Left kidney (tissue), 8 donors: ENCODE measurements at places on chromosomes 2 and 18.
A peak's percentile ranks its signal among the peaks of the same experiment; 100 is the strongest.

- no peak for DNase-seq
Observed at GRCh38 chr2:187504312-187504921, 49.8 kb downstream of the TFPI start.

GRCh38 chr18:75319905-75320304 lies 107.6 kb downstream of the SMIM21 start:
- no peak for DNase-seq

GRCh38 chr2:69082430-69082997 lies 69.5 kb downstream of the ANTXR1 start:
- DNase-seq: peak; percentile 29

GRCh38 chr2:195563857-195564512 lies 93.0 kb upstream of the SLC39A10 start:
- no peak for DNase-seq

DNA sequence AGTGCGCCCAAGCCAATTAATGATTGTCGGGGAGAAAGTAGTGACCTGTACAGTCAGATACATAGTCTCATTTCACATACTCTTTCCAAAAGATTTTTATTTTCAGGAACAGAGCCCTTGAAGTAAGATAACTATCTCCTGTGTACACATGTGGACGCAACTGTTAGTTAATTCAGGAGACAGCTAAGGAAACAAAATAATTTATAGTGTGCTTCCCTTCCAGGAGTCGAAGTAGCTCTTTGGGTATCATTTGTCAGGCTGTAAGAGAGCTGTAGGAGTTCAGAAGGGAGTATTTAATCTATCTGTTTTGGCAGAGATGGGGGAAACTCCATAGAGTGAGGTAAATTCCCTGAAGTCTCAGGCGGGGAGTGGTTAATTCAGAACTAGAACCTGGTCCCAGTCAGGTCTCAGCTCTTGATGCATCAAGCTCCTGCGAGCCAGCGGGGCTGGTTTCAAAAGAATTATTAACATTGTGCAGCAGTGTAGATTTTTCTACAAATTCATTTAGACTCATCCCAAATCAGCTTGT lies 63.0 kb downstream of the MAPK4 start:
- DNase-seq: no peak
